ENCODE measurements at places on chromosomes 1 and 21.

DNA sequence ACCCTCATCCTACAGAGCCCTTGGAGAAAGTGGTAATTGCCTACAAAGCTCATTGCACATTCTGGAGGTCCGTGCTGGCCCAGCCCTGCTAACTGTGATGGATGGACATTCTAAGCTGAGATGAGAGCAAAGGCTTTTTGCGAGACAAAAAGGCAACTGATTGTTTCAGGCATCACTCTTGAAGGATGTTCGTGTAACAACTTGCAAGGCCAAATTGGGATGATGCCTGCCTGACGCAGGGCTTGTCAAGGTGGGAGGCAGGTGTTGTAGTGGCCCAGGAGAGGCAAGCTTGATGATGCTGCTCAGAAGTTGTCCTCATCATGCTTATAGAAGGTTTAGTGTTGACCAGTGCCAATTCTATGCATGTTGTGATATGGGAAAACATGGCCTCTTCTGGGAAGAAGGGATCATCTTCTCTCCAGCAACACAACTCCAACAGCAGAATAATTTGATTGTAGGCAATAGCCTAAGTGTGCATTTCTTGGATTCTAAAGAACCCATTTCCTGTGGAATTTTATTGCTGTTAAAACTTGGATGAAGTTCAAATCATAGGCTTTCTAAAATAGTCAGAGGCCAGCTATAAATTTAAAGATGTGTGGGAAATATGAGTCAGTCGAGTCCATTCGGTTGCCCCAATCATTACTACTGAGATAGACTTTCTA is 102.5 kb upstream of the COA6 start:
- no peaks in the 10 kb centered on the region for H3K27me3 ChIP-seq
- H3K4me3 ChIP-seq = no peak overlapping the region
- no peak for DNase-seq
- H3K36me3 ChIP-seq = no peaks in the 10 kb centered on the region

- no peak overlapping the region for H3K27ac ChIP-seq
- no peak overlapping the region for H3K4me3 ChIP-seq
- no peaks in the 10 kb centered on the region for H3K27me3 ChIP-seq
- no peak for DNase-seq
- peaks cover 30% of the 10 kb centered on the region for H3K36me3 ChIP-seq
Observed at GRCh38 chr1:160219062-160219929, 14.1 kb downstream of the PEA15 start.

DNA sequence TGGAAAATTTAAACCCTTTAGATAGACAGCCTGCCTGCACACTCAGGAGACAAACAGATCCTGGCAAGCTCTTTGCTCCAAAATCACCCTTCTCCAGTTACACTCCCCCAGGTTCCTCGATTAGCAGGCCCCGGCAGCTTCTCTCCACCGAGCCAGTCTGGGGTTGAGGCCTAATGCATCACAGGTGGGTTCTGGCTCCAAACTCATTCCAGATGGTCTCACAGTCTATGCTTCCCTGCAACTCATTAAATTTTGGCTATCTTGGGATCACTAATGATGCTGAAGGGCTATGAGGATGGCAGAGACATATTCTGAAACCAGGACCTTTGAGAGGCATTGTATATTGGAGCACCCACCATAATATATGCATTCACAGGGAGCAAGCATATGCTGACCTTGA is 559.8 kb upstream of the USP24 start:
- H3K27me3 ChIP-seq = no peaks in the 10 kb centered on the region
- no peaks in the 10 kb centered on the region for H3K36me3 ChIP-seq
- DNase-seq = no peak
- H3K27ac ChIP-seq = no peak overlapping the region

DNA sequence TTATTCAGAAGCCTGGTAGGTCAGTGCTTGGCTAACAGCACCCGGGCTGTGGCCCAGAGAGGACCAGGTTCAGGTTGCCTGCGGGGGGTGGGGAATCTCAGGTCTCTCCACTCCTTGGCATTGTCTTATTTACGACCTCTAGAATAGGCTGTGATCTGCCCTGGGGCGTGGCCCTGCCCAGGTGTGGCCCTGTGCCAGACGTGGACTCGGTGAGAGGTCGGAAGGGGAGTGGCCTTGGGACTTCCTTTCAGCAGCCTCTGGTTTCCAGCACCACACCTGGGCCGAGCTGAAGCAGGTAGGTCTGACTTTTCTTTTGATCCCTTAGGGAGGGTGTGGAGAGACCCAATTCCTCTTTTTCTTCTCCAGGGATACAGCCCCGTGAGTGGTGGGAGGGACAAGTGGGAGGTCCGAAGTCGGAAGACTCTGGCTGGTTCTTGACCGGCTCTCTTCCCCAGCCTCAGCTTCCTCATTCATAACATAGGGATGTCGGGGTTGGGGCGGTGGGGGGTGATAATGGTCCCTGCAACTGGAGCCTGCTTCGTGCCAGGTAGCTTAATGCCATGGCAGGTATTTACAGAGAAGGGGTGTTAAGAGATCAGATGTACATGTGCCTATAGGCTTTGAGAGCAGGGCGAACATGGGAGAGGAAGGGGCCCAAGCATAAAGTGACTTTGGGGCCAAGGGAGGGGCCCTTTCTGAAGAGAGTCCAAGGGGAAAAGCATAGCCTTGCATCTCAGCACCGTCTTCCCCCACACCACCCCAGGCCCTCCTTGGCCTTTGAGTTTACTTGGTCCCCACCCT is 16.5 kb downstream of the ACOT11 start:
- no peak overlapping the region for H3K27ac ChIP-seq
- peaks cover 3% of the 10 kb centered on the region for H3K4me1 ChIP-seq
- no peaks in the 10 kb centered on the region for H3K36me3 ChIP-seq
- H3K27me3 ChIP-seq = no peaks in the 10 kb centered on the region

GRCh38 chr1:162029157-162029556 is 5.5 kb upstream of the OLFML2B start:
- no peak for DNase-seq
- H3K36me3 ChIP-seq = no peaks in the 10 kb centered on the region
- H3K4me1 ChIP-seq = no peaks in the 10 kb centered on the region

DNA sequence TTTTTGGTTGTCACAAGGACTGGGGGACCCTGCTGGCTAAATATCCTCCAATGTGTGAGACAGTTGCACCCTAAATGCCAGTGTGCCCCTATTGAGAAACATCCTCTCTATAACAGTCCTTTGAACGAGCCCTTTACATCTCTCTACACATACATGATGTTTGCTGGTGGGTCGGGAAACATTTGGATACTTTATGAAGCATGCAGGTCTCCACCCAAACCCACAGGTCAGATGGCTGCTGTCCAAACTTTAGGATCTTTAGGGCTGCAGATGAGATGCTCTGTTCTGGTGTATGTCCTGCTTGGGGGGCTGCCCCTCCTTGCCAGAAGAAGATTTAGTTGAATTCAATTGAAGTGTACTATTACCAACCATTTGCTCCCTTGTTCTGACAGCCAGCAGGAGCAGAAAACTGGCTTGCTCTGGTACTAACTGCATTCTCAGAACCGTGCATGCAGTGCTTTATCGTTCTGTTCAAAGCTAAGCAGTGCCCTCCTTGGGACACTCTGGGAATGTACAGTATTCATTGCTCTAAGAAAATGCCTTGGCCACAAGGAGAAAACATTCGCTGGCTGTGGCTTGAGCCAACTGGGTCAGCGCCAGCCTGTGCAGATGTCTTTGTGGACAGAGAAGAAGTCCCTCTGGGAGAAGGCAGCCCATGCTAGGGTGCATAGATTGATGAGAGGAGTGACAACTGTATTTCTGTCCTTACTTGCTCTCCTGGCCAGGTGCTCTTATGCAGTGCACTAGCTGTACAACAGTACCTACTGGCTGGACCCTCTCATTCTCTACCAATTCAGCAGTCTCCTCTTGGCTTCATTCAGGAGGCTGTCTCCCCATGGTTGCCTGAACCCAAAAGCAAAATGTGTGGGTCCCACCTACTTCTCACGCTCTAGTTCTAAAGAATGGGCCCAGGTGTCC is 61.4 kb upstream of the DIRAS3 start:
- H3K36me3 ChIP-seq = no peaks in the 10 kb centered on the region
- H3K27ac ChIP-seq = no peak overlapping the region
- peaks cover 1% of the 10 kb centered on the region for H3K4me1 ChIP-seq
- DNase-seq = peak; percentile 4
- no peak overlapping the region for H3K4me3 ChIP-seq
- H3K27me3 ChIP-seq = no peaks in the 10 kb centered on the region

DNA sequence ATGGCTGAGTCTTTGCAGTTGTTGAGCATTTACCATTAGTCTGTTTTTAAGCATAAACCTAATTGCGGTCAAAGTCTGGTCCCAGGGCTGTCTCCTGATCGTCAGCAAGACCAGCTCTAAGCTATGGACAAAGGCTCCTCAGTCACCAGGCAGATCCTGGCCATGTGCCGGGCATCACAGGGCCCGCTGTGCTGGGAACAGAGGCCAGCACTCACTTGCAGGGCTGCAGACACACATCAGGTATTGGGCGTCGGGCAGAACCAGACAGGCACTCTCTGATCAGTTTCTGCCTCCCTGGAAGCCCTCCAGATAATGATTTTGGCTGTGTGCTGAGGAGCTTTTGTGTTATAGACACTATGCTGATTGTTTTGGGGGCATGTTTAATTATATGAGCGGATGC is 26.6 kb downstream of the TMEM51 start:
- H3K27ac ChIP-seq = no peak overlapping the region
- no peak for DNase-seq
- peaks cover 4% of the 10 kb centered on the region for H3K4me1 ChIP-seq
- H3K4me3 ChIP-seq = no peak overlapping the region

DNA sequence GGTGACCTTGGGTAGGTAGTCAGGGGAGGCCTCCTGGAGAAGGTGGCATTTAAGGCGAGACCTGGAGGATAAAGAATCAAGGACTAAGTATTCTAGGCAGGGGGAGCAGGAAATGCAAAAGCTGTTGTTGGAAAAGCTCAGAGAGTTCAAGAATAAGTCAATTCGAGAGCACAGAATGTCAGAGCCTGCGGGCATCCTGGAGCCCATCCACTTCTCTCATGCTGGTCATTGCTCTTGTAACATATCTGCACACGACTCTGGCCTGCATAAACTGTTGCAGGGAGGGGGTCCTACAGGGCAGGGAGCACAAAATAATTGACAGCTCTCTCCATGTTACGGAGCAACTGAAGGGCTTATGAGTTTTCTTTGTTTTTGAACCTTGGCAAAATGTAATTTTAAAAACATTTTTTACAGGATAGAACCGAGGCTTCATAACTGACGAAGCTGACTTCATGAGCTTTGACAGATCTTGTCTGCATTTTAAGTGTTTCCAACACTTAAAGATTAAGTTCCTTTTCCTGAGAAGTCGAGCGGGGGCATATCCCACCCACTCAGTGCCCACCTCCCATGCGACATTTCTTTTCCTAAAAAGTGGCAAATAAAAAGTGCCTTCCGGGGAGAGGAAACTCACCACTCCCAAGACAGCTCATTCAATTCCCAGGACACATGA is 4.2 kb downstream of the PLA2G5 start:
- no peak for DNase-seq
- H3K27ac ChIP-seq = no peak overlapping the region
- H3K4me3 ChIP-seq = no peak overlapping the region
- H3K27me3 ChIP-seq = no peaks in the 10 kb centered on the region

DNA sequence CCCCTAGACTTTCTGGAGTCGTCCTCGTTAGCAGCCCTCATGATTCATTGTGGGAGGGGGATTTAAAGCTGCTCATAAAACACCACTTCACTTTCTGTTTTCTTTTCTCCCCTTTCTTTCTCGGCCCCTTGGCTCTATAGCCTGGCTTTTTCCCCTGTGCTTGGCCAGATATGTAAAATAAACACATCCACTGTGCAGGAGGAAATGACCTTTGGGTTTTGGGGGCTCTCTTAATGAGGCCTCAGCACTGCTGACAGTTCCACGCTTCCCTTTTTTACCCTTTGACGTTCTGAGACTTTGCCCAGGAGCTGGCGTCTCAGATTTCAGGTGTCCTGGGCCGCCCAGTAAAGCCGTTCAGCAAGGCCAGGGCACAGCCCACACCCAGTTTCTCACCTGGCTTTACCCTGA is 65.7 kb downstream of the RUNX3 start:
- H3K27ac ChIP-seq = no peak overlapping the region
- no peak for DNase-seq
- H3K4me3 ChIP-seq = no peak overlapping the region
- peaks cover 2% of the 10 kb centered on the region for H3K4me1 ChIP-seq
- no peaks in the 10 kb centered on the region for H3K36me3 ChIP-seq
- no peaks in the 10 kb centered on the region for H3K27me3 ChIP-seq

DNA sequence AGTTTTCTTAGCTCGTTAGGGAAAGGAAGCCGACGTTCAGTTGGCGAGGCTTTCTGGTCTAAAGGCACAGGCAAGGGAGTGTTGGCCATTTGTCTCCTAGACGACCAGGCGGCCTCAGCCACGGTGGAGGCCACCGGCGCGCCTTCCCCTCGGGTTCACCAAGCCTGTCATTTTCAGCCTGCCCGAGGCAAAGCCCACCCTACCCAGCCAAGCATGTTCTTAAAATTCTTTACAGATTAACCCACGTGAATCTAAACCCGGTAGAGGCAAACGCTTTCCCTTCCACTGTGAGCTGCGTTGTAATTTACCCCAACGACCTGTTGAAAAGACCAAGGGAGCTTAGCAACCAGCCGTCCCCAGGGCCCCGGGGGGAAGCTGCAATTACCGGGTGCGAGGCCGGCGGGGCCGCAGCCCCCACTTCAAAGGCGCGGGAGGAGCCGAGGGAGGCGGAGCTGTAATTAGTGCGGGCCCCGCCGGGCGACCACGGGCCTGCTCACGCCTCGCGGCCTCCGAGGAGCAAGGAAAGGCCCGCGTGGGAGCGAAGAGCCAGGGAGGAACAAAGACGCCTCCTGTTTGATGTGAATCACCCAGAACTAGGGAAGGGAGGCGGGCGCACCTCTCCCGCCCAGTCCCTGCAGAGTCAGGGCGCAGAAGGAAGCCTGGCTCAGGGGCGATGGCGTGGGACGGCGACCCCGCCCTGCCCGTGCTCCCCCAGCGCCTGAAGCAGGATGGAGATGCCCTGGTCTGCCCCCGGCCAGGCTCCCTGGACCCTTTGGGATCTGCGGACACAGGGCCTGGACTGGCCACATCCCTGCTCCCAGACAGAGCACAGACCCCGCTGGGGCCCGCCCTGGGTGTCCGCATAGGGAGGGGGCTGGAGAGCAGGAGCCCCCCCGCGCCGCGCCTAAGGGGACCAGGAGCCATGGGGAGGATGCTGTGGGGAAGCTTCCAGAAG is 12.1 kb upstream of the TSPEAR start:
- no peak for DNase-seq
- H3K4me1 ChIP-seq = peaks cover 3% of the 10 kb centered on the region

- H3K4me1 ChIP-seq = no peaks in the 10 kb centered on the region
- no peaks in the 10 kb centered on the region for H3K36me3 ChIP-seq
- DNase-seq = no peak
- H3K27ac ChIP-seq = no peak overlapping the region
Observed at GRCh38 chr1:174217787-174218574, 58.7 kb downstream of the RABGAP1L start.

DNA sequence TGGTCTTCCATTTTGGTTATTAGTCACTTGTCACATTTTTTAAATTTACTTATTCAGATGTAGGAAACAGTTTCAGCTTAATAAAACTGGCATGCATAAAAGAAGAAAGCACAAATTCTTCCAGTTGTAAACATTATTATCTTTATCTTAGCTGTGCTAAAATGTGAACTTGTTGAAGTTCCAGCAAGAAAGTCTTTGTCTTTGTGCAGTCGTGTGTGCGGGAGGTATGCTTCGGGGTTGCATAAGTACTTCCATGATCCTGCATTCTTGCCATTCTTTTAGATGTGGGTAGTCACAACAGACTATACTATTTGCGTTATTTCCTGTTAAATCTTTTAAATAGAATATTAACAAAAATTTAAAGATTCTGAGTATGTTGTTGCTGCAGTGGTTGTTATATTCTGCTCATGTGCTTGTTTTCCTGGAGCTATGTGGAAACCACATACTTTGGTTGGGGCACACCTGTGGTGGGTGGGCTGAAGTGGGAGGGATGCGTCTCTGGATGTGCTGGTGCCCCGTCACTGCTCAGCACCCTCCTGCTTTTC is 49.9 kb downstream of the CBS start:
- no peak overlapping the region for H3K27ac ChIP-seq
- no peak overlapping the region for H3K4me3 ChIP-seq
- H3K36me3 ChIP-seq = peaks cover 18% of the 10 kb centered on the region
- no peaks in the 10 kb centered on the region for H3K4me1 ChIP-seq

Measured in iPS DF 6.9 (cell line).